ENCODE measurements at places on chromosomes 3 and 15.

- DNase-seq: no peak
Measured at GRCh38 chr3:4948395-4948794, 30.8 kb upstream of the BHLHE40 start.

GRCh38 chr3:21979706-21980105 is 228.7 kb upstream of the ZNF385D start:
- no peak for DNase-seq

DNA sequence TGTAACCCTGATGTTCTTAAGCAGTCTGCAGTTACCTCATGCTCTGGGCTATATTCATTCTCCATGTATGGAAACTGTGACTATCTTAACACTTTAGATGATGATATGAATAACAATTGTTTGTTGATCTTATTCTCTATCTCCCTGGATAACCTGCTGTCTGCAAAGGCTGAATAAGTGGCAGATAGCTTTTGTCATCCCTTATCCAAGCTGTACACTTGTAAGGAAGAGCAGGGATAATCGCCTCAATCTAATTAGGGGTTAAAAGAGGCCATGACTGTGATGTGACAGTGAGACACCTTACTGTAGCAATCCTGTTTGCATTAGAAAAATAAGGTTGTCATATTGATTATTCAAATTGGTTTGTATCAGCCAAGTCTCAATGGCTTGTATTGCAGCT is 123.9 kb downstream of the RSRC1 start:
- no peak for DNase-seq

DNA sequence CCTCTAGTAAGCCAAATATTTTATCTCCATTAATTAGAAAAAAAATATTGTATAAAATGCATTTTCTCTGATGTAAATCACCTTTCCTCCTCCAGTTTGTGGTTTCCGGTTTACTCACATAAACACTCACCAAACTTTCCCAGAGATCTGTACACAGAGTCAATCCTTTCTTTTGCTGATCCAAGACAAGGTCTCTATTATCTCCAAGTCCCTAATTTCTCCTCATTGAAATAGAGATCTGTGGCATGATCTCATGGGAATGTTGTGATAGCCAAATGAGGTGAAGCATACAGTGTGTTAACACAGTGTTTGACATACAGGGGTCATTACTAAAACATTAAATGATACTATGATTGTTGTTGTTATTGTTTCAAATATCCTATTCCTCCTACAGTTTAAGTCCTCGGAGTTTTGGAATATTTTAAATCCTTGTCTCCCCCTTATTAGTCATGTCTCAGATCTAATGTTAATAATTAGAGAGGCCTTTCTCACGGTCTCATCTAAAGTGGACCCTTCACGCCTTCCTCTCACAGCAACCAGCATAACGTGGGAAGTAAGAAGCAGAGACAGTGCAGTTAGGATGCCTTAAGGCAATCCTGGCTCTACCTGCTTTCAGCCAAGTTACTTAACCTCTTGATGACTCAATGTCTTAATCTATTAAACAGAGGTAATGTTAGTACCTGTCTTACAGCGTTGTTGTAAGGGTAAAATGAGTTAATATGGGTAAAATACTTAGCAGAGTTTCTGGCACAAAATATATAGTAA is 333.3 kb downstream of the GRM7 start:
- no peak for DNase-seq

GRCh38 chr3:192408647-192409200 is 318.6 kb downstream of the FGF12 start:
- peak; percentile 28 for DNase-seq

DNA sequence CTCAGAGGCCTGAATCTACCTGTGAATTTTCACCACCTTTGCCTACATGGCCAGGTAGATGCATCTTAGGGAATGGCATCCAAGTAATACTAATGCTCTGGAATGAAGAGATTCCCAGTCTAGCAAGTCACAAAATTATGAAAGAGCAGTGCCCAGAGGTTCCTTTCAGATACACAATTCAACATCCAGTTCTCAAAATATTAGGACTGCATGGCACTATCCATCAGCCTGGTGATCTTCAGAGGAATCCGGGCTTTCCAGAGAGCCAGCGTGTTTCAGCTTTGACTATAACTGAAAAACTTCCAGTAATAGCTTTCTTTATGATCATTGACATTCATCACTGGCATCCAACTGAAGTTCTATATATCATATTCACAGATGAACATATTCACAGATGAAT is 849.8 kb downstream of the AGBL1 start:
- DNase-seq: no peak

GRCh38 chr3:174202116-174202515 is 657.0 kb upstream of the NAALADL2 start:
- no peak for DNase-seq

DNA sequence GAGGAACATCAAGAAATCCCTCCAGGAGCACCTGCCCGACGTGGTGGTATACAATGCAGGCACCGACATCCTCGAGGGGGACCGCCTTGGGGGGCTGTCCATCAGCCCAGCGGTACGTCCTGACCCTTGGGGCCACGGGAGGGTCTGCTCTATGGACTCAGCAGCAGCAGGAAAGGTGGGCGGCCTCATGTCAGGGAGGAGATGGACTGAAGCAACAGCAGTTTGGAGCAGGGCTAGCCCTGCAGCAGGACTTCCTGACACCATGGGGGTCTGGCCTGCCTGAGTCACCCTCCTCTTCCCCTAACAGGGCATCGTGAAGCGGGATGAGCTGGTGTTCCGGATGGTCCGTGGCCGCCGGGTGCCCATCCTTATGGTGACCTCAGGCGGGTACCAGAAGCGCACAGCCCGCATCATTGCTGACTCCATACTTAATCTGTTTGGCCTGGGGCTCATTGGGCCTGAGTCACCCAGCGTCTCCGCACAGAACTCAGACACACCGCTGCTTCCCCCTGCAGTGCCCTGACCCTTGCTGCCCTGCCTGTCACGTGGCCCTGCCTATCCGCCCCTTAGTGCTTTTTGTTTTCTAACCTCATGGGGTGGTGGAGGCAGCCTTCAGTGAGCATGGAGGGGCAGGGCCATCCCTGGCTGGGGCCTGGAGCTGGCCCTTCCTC is 24.2 kb downstream of the HDAC11 start:
- peak; percentile 18 for DNase-seq

GRCh38 chr3:3368306-3368705 is 188.8 kb upstream of the CRBN start:
- no peak for DNase-seq
